ENCODE measurements at places on chromosomes 2 and 18. TPM values are rescaled to one million over a fixed set of nuclear protein-coding genes. Genes with fewer than 3 reads are reported as not detected.

Gene SMAD4
- total RNA-seq, result 60.7 TPM

Gene TCF23
- not detected for total RNA-seq

Gene ADD2
- total RNA-seq, result 3.8 TPM

Gene SETBP1
- 9.0 TPM for total RNA-seq

Gene LCT
- not detected for total RNA-seq

Gene SLC38A11
- total RNA-seq, result not detected

Gene MOGAT1
- 0.35 TPM for total RNA-seq

Gene HADHB
- 73.1 TPM for total RNA-seq

Gene TNS1
- total RNA-seq, result 6.0 TPM

Gene IL36A
- not detected for total RNA-seq

Gene CD8B
- not detected for total RNA-seq

Gene CRYGD
- not detected for total RNA-seq

Gene DCDC2C
- total RNA-seq, result not detected

Gene UGT1A10
- total RNA-seq, result not detected

Gene COL4A4
- 6.0 TPM for total RNA-seq

Gene DGUOK
- total RNA-seq, result 78.7 TPM

Gene GCG
- total RNA-seq, result not detected

Gene NT5DC4
- 6.1 TPM for total RNA-seq

Gene HOXD10
- total RNA-seq, result not detected

Gene NPPC
- total RNA-seq, result not detected

Gene MC5R
- total RNA-seq, result not detected

Gene KCNF1
- total RNA-seq, result 1.0 TPM

Gene ASPRV1
- total RNA-seq, result 0.30 TPM

Gene TCF7L1
- 2.3 TPM for total RNA-seq

Gene SCTR
- total RNA-seq, result not detected

Gene AMER3
- not detected for total RNA-seq

Gene TET3
- total RNA-seq, result 17.1 TPM

Gene SLC30A3
- 2.3 TPM for total RNA-seq

Gene MEIS1
- total RNA-seq, result 9.1 TPM

Gene HOXD3
- not detected for total RNA-seq

Gene FMNL2
- 29.0 TPM for total RNA-seq

Gene OR6B2
- total RNA-seq, result not detected

Gene CGREF1
- 0.37 TPM for total RNA-seq

Gene DUSP19
- total RNA-seq, result 6.2 TPM

Gene CPS1
- 27.5 TPM for total RNA-seq

Gene WIPF1
- total RNA-seq, result 1.3 TPM

Gene EVX2
- not detected for total RNA-seq

Gene GLB1L
- 10.8 TPM for total RNA-seq

Gene SRBD1
- 17.8 TPM for total RNA-seq
